Hematopoietic multipotent progenitor cell treated with erythropoietin and hydrocortisone succinate and interleukin-3 and kit ligand, for 15 days (in vitro differentiated cells): ENCODE measurements at places on chromosomes 11 and 22.

DNA sequence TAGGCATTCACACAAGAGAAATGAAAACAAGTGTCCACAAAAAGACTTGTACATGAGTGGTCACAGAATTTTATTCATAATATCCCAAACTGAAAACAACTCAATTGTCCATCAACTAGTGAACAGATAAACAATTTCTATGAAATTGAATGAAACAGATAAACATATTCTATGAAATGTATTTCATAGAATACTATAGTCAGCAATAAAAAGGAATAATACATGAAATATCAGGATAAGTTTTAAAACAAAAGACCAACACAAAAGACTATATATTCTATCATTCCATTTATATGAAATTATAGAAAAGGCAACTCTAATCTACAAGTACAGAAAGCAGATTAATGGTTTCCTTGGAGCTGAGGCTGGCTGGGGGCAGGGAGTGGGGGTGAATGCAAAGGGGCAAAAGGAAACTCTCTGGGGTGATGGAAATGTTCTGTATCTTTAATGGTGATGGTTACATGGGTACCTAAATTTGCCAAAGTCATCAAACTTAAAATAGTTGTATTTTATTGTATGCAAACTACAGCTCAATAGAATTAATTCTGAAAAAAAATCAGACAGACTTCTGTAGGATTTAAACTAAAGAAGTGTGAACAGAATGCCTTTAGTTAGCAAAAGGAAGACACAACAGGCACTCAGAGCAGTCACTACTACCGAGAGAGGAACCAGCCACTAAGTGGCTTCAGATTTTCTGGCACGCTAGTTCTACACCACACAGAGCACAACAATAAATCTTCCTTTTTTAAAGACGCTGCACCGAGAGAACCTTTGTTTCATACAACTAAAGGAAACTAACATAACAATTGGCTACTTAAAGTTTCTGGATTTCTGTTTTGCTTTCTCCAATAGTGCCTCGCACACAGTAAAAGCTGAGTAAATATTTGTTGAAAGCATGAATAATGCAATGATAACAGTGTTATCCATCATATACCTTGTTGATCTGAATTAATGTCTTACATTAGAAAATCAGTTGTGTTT lies 15.4 kb downstream of the CCDC34 start:
- no peak for DNase-seq

DNA sequence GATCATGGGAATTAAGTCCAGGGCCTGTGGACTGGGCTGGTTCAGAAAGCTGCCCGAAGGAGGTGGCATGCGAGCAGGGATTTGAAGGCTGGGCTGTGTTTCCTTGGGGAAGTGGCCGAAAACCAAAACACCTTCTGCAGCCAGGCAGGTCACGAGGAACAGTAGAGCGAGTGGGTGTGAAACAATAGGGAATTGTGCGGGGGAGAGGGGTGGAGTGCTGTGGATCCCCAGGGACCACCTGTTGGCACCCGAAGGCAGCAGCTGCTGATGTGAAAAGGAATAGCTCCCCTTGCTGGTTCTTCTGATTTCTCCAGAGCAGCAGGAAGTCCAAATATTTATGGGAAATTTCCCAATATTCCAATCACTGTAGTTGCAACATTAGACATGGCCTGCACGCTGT lies 24.6 kb downstream of the TP53I11 start:
- DNase-seq, result no peak

- no peak for DNase-seq
Measured at GRCh38 chr22:49838771-49839717, 11.4 kb upstream of the BRD1 start.

GRCh38 chr22:45217345-45217744 lies 23.3 kb downstream of the KIAA0930 start:
- no peak for DNase-seq

DNA sequence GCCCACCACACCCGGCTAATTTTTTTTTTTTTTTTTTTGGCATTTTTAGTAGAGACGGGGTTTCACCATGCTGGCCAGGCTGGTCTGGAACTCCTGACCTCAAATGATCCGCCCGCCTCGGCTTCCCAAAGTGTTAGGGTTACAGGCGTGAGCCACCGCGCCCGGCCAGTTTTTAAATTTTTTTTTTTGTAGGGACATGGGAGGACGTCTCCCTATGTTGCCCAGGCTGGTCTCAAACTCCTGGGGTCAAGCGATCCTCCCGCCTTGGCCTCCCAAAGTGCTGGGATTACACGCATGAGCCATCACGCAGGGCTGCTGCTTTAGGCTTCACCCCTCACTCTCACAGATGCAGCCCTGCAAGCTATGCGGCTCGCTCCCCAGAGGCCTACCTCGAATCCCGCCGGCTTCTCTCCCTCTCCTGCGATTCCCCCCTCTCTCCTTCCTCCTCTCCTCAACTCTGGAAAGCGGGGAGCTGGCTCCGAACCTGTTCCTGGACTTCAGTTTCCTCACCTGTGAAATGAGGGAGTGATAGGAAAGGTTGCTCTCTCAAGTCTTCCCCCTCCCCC lies 926 bp downstream of the CCDC157 start:
- DNase-seq, result no peak

DNA sequence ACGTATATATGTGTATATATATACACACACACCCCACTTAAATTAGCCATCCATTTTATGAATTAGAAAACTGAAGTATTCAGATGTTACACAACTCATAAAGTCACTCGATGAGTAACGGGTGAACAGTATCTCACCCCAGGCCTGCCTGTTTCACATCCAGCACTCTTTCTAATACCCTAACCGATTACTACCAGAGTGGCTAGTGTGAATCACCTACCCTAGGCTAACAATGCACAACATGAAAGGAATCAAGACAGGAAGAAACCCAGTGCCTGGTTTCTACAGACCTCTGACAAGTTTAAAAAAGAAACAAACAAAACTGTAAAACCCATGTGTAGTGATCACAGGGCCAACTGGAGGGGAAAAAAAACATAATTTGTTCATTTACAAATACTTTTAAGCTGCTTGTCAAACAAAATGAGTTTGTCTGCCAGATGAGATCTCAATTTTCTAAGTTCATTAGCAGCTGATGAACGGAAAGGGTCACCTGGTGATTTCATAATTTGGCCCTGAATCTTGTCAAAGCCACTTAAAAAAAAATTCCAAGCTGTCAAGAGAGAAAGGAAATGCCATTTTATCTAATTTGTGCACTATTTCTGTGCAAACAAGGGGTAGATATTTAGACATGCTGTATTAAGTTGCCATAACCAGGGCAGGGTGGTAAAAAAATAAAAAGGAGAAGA lies 134.8 kb downstream of the LARGE1 start:
- DNase-seq, result no peak

DNA sequence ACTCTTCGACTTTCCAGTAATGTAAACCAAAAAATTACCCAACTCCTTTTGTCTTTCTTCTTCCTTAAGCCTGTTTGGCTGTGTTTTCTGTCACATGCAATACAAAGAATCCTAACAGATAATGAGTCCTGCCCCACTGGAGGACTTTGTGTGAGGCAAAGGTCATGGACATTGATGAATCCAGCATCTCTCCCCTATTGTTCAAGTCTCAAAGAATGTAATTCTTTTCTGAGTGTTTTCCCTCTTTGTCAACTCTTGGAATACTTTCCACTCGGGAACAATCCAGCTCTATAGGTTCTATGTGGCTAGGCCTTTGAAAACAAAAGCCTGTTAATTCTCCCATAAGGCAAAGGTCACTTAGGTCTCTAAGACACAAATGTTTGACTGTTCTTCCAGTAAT lies 100.7 kb downstream of the FAR1 start:
- no peak for DNase-seq

- DNase-seq, result no peak
Measured at GRCh38 chr11:86179646-86180064, 64.9 kb upstream of the EED start.

GRCh38 chr11:64036087-64037026 lies 626 bp downstream of the FLRT1 start:
- no peak for DNase-seq

DNA sequence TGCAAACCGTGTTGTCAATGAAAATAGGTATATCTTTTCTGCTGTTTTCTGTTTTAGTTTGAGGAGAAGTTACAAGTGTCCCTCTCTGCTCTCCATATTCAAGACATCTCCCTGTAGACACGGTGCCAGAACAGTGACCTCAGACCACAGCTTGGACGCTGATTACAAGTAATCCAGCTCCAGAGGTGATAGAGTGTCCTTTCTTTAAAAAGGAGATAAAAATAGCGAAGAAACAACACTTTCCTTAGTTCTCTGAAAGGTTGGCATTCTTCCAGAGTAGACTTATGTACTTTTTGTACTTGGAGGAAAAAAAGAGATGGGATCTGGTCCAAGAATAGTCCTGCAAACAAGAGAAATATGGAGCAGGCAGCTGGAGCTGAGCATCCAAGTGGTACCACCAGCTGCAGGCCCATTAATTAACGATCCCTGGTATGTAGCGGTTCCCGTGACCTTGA lies 43.0 kb upstream of the WT1 start:
- DNase-seq, result no peak

- DNase-seq, result peak; percentile 80
Measured at GRCh38 chr22:45435544-45436139, 22.1 kb downstream of the RIBC2 start.

- DNase-seq, result no peak
Measured at GRCh38 chr11:75441804-75442132, 8.8 kb upstream of the KLHL35 start.

DNA sequence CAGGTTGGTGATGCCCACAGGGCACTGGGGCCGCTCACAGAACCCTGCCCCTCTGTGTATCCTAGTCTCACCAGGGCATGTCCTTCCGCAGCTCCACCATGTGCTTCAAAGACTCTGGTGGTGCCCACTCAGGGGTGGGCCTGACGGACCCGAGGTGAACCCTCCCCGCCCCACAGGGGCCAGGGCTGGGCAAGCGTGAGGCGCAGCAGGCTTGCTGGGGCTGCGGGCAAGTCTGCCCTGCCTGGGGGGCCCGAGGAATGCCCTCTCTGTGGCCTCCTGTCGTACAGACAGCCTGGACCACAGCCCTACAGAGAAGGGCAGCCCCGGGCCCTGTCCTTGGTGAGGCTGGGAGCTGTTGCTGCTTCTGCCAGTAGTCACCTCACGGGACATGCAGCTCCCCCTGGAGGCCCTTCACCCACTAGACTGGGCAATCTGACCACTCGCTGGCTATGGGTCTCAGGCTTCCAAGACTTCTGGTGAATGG lies 40.2 kb downstream of the TBX1 start:
- DNase-seq, result no peak

DNA sequence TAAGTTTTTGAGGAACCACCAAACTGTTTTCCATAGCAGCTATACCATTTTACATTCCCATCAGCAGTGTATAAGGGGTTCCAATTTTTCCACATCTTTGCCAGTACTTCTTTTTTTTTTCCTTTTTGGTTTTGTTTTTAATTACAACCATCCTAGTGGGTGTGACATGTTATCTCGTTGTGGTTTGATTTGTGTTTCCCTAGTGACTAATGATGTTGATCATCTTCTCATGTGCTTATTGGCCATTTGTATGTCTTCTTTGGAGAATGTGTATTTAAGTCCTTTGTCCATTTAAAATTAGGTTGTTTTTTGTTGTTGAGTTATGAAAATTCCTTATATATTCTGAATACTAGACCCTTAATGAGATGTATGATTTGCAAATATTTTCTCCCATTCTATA lies 59.3 kb downstream of the STIM1 start:
- DNase-seq, result no peak

DNA sequence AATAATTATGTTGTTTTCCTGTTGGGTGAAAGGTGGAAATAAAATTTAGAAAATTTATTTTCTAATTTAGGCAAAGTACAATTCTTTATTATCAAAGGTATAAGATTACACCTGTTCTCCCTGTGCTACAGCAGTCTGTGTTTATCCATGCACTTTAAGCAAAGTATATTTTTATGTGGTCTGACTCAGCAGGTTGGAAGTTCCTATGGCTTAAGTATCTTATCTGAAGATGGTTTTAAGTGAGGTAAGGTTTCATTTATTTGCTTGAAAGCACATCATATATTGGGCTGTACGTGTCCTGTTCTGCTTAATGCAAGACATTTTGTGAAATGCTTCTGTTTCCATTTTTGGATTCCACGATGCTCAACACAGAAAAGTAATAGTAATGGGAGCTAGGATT lies 14.6 kb downstream of the PPME1 start:
- no peak for DNase-seq

GRCh38 chr11:57764566-57764965 lies 3.0 kb downstream of the CTNND1 start:
- no peak for DNase-seq

- DNase-seq, result peak; percentile 13
Measured at GRCh38 chr11:9264316-9265210, 587 bp downstream of the DENND5A start.

GRCh38 chr22:31094021-31094551 lies 13.0 kb downstream of the SMTN start:
- no peak for DNase-seq
